Natural killer cell (primary cell): ENCODE measurements at places on chromosomes 5 and 9. TPM values are rescaled to one million over a fixed set of nuclear protein-coding genes. Genes with fewer than 3 reads are reported as not detected.

CARD9 gene
- 1.6 TPM for total RNA-seq

PHYHD1 gene
- 5.4 TPM for total RNA-seq

SARDH gene
- 6.8 TPM for total RNA-seq

CCL27 gene
- not detected for total RNA-seq

DMRT2 gene
- total RNA-seq, result not detected

MARCOL gene
- not detected for total RNA-seq

CXCL14 gene
- not detected for total RNA-seq

SPINK13 gene
- total RNA-seq, result not detected

GFI1B gene
- 3.3 TPM for total RNA-seq

DBH gene
- total RNA-seq, result not detected

ZFP37 gene
- 0.89 TPM for total RNA-seq

TRIM7 gene
- total RNA-seq, result not detected

MSX2 gene
- not detected for total RNA-seq

SOX30 gene
- 0.09 TPM for total RNA-seq

CCNJL gene
- 20.7 TPM for total RNA-seq

FAM221B gene
- total RNA-seq, result not detected

PCDHGA11 gene
- total RNA-seq, result 0.83 TPM

PCDHA8 gene
- not detected for total RNA-seq

FGD3 gene
- total RNA-seq, result 193 TPM

PTGES gene
- 0.47 TPM for total RNA-seq

SLC1A1 gene
- not detected for total RNA-seq

PTGDS gene
- 296 TPM for total RNA-seq

JMY gene
- 30.4 TPM for total RNA-seq

CTSV gene
- not detected for total RNA-seq

FCN2 gene
- not detected for total RNA-seq

C9orf50 gene
- not detected for total RNA-seq

PALM2AKAP2 gene
- total RNA-seq, result not detected

SUSD3 gene
- total RNA-seq, result 1.8 TPM

SAXO1 gene
- total RNA-seq, result 0.28 TPM

PCDHA9 gene
- not detected for total RNA-seq

UAP1L1 gene
- 19.3 TPM for total RNA-seq

GDA gene
- not detected for total RNA-seq

KIF12 gene
- not detected for total RNA-seq

PLAC8L1 gene
- total RNA-seq, result not detected

BTNL3 gene
- total RNA-seq, result not detected

NUTM2G gene
- not detected for total RNA-seq

ADAMTS2 gene
- total RNA-seq, result 0.28 TPM

CCL21 gene
- total RNA-seq, result not detected

SPACA9 gene
- 1.1 TPM for total RNA-seq

GPR21 gene
- 1.9 TPM for total RNA-seq

SNAPC4 gene
- total RNA-seq, result 9.0 TPM

ENTREP1 gene
- not detected for total RNA-seq

LCN9 gene
- not detected for total RNA-seq

MCC gene
- total RNA-seq, result 1.4 TPM

ZNF300 gene
- total RNA-seq, result 9.9 TPM

GABRA1 gene
- total RNA-seq, result not detected
